NCI-H1048 (cell line): ENCODE measurements at places on chromosomes 16 and 17.

GRCh38 chr17:63477480-63478440 is 899 bp downstream of the ACE start:
- DNase-seq: no peak

DNA sequence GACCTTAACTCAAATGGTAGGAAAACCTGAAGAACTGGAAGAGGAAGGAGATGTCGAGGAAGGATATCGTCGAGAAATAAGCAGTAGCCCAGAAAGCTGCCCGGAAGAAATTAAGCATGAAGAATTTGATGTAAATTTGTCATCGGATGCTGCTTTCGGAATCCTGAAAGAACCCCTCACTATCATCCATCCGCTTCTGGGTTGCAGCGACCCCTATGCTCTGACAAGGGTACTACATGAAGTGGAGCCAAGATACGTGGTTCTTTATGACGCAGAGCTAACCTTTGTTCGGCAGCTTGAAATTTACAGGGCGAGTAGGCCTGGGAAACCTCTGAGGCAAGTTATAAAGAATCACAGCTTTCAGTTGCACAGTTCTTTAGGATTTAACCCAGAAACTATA is 15.5 kb downstream of the ERCC4 start:
- no peak for DNase-seq

DNA sequence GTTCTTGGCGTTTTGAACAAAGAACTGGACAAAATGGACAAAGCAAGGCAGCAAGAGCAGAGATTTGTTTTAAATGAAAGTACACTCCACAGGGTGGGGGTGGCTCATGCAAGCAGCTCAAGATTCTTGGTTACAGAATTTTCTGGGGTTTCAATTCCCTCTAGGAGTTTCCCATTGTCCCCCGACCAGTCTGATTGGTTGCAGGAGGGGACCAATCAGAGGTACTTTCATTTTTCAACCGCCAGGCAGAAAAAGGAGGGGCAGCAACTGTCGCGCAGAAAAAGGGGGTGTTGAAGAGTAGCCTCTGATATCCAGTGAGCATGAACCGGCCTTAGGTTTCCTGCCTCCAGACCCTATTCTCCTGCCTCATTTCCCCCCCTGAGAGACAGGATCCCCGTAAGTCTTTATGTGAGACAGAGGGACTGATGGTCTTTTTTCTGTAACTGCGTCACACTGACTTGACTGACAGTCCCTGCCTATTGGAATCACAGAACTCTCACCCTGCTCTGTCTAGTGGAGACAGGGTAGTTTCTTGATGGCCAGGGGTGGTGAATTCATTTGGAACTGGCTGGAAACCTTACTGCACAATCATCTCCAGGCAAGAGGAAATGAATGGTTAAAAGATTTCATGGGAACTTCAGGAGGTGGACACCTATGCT is 59.4 kb upstream of the ALOX12 start:
- DNase-seq: no peak

- no peak for DNase-seq
These were observed 159.5 kb downstream of the CCDC182 start for GRCh38 chr17:57585341-57586195.

- DNase-seq: no peak
These were observed 10.5 kb upstream of the PLK1 start for GRCh38 chr16:23668225-23668624.

GRCh38 chr17:44088254-44088653 is 17.7 kb downstream of the G6PC3 start:
- DNase-seq: no peak

DNA sequence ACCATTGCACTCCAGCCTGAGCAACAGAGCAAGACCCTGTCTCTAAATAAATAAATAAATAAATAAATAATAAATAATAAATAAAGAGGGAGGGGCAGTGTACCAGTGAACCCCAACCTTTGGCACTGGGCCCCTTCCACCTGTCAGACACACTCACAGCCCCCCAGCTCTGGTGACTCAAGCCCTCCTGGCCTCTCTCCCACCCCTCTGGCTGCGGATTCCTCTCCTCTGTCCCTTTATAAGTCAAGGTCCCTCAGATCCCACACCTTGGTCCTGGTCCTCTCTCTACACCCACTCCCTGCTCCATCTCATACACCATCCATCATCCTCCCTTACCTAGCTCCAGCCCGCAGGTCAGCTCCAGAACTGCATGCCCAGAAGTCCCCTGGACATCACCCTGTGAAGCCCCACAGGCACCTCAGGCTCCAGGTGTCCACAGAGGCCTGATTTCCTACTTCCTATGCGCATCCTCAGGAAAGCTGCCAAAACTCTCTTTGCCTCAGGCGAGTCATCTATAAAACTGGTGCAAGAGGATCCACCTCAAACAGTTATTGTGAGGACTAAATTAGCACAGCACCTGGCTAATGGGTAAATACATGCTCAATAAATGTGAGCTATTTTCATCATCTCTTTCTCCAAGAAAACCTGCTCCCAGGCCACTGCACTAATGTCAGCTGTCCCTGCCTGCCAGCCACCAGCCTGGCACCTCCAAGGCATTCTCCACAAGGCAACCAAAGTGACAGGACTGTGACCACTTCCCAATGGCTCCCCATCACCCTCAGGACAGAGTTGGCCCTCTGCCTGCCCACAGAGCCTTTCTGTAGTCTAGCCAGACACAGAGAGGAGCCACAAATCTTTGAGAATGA is 46.8 kb downstream of the BEAN1 start:
- DNase-seq: no peak
